ENCODE measurements at places on chromosomes 7 and 10. TPM values are rescaled to one million over a fixed set of nuclear protein-coding genes. Genes with fewer than 3 reads are reported as not detected.

DNA sequence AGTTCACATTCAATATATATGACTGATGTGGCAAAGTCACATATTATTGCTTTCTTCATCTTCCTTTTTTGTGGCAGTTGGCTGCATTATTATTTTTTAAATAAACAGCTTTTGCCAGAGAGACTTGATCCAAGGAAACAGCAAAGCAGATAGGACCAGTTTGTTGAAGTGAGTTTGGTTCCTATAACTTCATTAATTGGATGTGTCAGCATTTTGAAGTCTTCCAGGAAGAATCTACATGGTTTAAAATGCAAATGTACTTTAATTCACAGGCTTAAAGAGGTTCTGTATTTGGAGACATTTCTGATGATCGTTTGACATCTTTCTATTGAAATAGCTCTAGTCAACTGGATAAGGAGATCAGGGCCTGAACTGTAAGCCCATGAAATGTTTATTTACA is 13.2 kb downstream of the UBE2D1 start:
- no peak for DNase-seq

- no peak for DNase-seq
Measured at GRCh38 chr7:45001826-45002225, 1.8 kb downstream of the CCM2 start.

DNA sequence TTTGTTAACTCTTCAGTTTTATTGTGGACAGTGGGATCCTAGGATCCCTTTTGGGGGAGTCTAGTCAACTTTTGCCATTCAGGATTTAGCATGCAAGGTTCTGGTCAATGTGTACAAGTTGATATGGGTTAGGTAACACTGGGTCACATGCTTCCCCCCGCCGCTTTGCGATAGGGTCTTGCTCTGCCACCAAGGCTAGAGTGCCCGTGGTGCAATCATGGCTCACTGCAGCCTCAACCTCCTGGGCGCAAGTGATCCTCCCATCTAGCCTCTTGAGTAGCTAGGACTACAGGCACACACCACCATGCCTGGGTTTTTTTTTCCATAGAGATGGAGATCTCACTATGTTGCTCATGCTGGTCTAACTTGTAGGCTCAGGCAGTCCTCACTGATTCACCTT is 3.2 kb upstream of the CSGALNACT2 start:
- no peak for DNase-seq

DNA sequence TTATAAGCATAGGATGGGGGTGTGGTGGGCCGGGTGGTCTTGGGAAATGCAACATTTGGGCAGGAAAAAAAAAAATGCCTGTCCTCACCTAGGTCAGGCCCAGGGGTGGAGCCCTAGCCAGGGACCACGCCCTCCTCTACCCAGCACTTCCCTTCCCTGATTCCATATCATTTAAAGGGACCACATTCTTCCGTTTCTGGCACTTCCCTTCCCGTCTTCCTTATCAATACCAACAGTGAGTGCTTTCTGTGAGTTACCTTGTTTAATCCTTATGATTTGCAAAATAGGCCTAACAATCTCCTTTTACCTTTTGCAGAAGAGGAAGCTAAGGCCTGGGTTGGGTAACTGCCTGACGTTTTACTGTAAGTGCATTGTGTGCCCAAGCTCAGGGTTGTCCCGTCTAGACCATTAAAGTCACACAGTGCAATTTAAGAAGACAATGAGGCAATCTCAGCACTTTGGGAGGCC is 16.7 kb upstream of the C10orf95 start:
- DNase-seq, result no peak

DNA sequence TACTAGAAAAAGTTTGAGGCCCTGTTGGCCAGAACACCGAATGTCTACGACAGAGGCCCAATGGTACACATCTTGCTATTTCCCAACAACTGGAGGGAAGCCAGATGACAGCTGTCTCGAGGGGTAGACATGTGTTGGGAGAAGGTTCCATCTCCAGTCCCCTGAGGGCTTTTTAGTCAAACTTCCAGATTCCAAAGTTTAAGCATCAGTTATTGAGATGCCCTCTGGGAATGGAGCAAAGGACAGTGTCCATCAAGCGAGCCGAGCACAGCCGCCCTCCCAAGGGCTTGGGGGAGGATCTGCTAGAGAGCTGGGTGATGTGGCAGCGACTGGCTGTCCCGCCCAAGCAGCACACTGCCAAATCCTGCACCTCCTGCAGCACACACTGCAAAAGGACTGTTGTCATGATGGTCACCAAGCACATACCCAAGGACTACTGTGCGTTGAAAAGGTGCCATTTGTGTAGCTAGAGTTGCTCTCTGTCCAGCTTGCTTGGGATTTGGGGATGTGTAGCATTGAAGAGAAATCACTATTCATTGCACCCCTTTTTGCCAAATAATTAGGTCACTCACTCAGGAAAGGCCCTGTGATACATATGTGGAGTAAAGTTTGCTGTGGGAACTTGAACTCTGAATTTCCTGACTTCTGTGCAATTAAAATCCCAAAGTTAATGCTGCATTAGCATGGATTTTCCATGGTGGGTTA is 164.6 kb downstream of the TRIL start:
- DNase-seq, result no peak

NUTM2E gene
- not detected for total RNA-seq

CASP7 gene
- 45.8 TPM for total RNA-seq
